Activated CD4-positive, alpha-beta T cell treated with anti-CD3 and anti-CD28 coated beads for 1 hour (primary cell): ENCODE measurements at places on chromosomes 13 and 19.

- no peak for DNase-seq
Measured at GRCh38 chr13:26590951-26591350, 33.5 kb downstream of the WASF3 start.

GRCh38 chr19:18385675-18386542, at the start of gene GDF15:
Gene GDF15 (plus strand): TSS chr19:18386158. CDS start chr19:18386190, 32 bp downstream.
- DNase-seq, result no peak

- no peak for DNase-seq
Measured at GRCh38 chr13:29428310-29429181, 166.9 kb downstream of the SLC7A1 start.

- no peak for DNase-seq
Measured at GRCh38 chr19:29380581-29380980, 145.2 kb upstream of the VSTM2B start.

DNA sequence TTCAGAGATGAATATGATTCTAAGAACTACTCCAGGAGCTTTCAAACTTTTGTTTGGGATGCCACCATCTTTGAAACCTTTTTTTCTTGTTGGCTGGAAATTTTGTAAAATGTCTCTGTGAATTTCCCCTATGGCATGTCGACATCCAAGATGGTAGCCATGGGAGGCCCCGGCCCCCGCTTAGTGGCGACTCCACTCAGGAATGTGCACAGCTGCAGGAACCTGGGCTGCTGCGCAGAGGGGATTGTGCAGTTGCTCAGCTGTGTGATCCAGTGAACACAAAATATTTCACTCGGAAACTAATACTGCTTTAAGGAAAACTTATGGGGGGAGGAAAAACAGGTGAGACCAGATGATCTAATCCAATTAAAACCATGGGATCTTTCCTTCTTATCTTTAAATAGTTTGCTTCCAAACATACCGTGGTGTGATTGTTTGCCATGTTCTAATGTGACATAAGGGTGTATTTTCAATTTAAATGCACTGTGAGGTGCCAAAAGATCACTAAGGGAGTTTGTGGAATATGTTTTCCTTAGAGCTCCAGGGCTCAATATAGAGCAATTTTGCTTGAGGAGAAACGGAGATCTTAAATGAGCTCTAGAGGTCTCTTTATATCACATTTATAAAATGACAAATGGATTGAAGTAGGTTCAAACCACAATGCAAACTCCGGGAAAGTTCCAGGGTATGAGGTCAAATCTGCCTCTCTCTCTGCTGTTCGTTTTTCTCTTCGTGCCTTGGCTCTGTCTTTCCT, 497.7 kb downstream of the FGF9 start:
- no peak for DNase-seq

DNA sequence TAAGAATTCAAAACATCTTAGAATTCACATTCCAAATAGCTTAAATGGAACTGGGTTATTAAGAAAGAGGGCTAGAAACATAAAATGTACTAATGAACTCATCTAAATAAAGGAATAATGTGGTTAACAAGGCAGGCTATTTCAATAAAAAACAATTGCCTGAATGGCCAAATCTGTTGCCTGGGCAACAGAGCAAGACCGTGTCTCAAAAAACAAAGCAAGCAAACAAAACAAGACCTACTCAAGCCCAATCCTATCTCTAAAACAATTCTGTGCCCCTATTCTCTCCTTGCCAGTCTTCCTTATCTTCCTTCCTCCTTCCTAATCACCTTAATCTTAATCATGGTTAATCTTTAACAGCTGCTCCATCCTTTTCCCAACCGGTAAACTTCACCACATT, 12.1 kb downstream of the IGFL1 start:
- DNase-seq, result no peak

DNA sequence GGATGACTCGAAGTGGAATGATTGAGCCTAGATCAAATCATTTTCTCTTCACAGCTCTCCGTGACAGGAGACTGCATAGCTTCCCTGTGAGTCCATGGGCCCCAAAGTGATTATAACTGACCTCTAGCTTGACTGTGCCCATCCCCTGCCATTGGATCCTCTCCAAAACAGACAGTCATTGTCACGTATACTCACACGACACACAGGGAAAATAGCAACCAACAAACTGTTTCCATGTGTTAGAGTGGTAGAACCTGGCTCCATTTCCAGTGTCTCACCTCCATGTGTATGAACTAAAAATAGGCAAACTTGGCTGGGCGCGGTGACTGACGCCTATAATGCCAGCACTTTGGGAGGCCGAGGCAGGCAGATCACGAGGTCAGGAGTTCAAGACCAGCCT, 48.8 kb upstream of the NPAS1 start:
- DNase-seq, result no peak

GRCh38 chr19:11649941-11650340, 52.7 kb downstream of the ZNF627 start:
- DNase-seq, result no peak

GRCh38 chr19:13022859-13023636, 27.8 kb downstream of the NFIX start:
- no peak for DNase-seq

DNA sequence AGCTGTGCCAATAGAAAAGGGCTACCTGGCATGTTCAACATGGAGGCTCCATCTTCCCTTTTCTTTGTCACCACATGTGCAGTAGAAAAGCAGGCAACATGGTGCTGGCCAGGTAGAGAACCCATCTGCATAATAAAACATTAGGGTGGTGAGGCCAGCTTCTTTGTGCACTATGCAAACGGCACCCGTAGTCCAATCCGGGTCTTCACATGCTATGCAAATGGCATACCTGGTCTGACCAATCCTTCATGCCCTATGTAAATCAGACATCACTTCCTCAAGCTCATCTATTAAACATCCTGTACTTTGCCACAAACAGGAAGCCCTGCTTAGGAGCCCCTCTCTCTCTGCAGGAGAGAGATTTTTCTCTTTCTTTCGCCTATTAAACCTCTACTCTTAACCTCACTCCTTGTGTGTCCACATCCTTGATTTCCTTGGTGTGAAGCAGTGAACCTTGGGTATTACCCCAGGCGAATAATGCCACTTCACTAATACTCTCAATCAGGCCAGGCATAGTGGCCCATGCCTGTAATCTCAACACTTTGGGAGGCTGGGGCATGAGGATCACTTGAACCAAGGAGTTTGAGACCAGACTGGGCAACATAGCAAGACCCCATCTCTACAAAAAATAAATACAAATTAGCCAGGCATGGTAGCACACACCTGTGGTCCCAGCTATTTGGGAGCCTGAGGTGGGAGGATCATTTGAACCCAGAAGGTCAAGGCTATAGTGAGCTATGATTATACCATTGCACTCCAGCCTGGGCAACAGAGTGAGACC, 111.3 kb upstream of the MRI1 start:
- DNase-seq, result no peak

DNA sequence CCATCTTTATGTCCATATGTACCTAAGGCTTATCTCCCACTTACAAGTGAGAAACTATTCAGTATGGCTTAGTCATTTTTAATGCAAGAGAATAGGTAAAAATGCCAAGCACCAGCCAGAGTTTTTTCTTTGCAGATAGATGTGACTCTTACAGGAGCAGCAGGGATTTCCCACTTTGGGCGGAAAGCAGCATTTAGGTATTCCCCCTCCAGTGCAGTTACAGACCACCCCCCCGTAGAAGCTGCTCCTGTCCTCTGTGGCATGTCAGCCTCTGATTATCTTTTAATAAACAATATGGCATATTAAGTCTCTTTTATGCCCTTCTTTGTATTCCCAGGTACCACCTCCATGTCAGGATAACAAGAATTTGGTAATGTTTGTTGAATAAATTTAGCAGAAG, 24.7 kb upstream of the USPL1 start:
- DNase-seq, result no peak

GRCh38 chr19:31761281-31761913, 412.2 kb upstream of the TSHZ3 start:
- DNase-seq, result no peak

DNA sequence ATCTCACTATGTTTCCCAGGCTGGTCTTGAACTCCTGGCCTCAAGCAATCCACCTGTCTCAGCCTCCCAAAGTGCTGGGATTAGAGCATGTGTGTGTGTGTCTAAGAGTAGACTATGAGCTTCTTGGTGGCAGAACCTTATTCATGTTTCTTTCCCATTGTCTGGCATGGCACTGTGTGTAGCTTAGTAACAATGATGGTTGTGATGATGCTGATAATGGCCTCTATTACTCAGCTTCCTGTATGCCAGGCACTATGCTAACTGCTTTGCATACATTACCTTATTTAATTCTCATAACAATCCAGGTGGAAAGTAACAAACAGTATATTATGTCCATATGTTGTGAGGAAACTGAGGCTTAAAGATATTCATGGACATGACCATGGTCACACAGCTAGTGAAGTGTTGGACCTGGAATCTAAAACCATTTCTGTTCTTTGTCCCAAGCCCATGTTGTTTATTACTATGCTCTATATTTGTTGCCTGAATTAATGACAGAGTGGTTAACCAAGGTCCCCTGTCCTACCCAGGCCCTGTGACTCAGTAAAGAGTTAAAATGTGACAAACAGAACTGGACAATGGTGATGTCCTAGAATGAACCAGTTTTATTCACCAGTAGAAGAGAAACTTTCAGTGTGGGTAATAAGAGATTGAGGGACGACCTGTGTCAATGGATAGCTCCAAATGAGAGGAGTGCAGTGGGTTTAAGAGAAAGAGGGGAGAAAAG, 109.6 kb downstream of the KLF5 start:
- no peak for DNase-seq

- no peak for DNase-seq
Measured at GRCh38 chr19:28881616-28882015, 331.3 kb downstream of the UQCRFS1 start.

DNA sequence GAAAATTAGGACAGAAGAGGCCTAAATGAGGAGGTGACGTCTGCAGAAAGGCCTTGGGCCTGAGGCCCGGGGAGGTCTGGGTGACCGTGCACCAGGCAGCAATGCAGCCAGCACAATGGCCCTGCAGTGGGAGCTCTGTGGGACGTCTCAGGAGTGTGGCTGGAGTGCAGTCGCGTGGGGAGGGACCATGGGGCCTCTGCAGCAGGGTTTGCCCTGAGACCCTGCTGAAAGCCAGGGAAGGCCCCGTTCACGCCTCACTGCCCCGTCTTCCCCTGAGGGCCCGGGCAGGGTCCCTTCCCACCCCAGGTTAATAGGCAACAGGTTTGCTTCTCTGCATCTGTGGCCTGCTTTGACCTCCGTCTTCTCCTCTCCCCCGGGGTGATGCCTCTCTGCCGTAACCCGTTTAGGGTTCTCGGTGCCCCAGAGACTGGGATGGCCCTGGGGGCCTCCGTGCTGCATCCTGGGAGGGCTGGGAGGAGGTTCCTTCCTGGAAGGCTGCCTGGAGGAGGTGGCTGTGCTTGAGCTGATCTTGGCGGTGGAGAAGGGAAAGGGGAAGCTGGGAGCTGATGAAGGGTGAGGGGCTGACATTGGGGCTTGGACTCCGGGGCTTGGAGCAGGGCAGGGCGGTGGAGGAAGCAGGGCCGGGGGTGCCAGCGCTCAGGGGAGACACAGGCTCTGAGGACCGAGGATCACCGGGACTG, 9.7 kb downstream of the PALM start:
- no peak for DNase-seq

GRCh38 chr19:282501-282900, 8.7 kb downstream of the PLPP2 start:
- DNase-seq, result no peak

DNA sequence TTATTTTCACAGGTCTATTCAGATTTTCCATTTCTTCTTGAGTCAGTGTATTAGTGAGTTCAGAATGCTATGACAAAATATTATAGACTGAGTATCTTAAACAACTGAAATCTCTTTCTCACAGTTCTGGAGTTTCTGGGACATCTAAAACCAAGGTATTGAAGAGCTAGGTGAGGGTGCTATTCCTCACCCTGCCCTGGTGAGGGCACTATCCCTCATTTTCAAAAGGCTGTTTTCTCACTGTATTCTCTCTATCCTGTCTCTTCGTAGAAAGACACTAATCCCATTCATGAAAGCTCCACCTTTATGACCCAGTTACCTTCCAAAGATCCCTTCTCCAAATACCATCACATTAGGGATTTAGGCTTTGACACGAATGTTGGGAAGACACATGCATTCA, 1617.1 kb downstream of the PCDH9 start:
- DNase-seq, result no peak

DNA sequence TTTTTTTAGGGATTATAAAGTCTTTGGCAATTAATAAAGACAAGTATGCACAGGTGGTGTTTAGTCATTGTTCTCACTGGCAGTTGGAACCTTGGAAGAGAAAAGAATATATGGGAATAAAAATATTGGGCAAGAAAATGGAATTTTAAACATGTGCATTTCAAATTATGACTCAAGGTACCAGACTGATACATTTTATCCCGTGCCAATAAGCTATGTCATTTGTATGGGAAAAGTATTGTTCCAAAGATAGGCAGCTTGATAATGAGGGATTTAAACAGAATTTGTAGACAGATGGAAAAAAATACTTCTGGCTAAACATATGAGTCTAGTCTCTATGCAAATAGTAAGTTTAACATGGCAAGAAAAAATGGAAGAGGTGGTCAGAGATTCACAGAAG, 169.5 kb upstream of the UFM1 start:
- no peak for DNase-seq
